ENCODE measurements at places on chromosomes 3 and 15.

DNA sequence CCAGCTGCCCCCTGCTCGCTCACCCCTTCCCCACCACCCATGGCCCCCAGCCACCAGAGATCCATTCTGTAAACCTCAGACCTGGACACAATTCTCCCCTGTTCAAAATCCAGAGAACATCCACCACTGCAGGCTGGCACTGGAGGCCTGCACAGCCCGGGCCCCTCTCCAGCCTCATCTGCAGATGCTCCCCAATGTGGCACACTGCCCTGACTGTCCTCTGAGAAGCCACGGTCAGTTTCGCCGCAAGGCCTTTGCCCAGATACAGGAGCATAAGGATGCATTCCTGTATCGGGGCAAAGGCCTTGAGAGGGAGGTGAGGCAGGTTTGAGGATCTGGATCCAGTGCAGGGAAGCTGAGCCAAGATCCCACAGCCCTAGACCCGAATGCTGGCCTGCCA, 175.4 kb upstream of the LINGO1 start:
- DNase-seq, result no peak

DNA sequence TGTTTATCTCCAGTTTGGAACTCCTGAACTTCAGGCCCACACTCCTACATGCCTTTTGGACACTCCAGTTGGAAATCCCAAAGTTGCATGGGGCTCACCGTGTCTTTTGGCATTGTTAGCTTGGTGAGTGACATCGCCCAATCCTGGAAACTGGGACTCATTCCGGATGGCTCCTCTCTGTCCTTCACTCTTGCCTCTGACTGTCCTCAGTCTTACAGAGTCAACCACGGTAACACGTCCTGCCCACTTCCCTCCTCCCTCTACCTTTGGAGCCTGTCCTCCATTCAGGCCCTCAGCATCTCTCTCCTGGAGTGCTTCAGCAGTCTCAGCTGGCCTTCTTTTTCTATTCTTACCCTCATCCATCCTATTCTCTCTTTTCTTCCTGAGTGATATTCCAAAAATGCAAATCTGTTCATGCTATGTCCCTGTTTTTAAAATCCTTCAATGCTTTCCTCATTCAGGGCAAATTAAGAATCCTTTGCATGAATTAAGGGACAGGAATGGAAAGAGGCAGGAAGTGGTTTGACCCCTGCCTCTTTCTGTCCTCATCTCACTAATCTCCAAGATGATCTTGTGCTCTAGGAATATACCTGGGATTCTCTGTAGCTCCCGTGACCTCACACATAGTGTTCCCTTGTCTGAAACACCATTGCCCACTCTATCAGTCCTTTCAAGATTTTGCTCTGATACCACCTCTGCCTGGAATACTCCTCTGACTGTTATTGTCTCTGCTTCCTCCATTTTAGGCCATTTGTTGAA, 42.5 kb downstream of the LPP start:
- DNase-seq, result no peak

- no peak for DNase-seq
Measured at GRCh38 chr15:95278532-95279245, 1047.3 kb downstream of the MCTP2 start.

DNA sequence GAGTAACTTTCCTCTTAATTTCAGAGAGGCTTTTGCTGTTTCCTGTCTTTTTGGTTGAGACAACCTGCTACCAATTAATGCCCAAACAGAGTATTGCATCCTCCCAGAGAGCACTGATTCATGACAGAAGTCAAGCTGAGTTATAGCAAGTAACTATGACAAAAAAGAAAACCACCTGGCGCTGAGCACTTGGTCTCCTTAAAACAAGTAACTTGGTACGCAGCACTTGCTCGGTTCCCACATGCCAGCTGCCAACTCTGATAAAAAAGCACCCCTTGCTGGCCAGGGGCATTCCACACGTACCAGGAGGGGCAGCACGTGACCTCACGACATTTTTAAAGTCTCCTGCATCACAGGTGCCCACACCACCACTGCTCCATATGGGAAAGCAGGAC, 13.5 kb upstream of the MYO5C start:
- DNase-seq, result no peak

GRCh38 chr3:156782319-156782718, 43.8 kb upstream of the LEKR1 start:
- DNase-seq, result no peak

DNA sequence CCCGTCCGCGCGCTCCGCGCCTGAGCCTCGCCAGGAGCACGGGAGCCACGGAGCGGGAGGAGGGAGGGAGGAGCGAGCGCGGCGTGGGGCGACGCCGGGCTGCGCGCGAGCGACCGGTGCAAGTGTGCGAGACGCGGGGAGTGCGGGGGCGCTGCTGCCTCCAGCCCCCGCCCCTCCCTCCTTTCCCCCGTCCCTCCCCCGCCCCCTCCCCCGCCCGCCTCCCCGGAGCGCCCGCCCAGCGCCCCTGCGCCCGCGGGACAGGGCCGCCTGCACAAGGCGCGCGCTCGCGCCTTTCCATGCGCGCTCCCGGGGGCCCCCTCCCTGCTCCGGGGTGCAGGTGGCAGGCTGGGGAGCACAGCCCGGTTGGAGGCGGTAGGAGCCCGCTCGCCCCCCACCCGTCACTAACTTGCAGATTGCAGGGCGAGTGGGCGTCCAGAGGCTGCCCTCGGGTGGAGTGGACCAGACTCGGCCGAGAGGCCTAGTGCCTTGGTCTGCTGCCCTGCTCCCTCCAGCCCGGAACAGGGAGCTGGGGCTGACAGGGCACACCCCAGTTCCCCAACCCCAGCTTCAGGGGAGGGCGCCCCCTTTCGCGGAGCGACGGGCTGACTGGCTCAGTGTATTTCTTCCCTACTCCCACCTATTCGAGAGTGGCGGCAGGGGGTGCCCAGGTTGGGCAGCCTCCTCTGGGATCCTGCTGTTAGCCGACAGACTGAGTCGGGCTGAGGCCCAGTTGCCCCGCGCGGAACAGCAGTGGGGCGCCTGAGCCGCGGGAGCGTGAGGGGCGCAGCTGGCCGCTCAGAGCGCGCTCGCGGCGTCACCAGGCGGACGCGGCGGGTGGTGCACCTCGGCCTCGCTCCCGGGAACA, at the start of gene WNT7A:
WNT7A (minus strand) TSS at position 126 of the 865 bp plus-strand sequence. CDS start 255 bp downstream, outside the sequence.
- peak; percentile 72 for DNase-seq

DNA sequence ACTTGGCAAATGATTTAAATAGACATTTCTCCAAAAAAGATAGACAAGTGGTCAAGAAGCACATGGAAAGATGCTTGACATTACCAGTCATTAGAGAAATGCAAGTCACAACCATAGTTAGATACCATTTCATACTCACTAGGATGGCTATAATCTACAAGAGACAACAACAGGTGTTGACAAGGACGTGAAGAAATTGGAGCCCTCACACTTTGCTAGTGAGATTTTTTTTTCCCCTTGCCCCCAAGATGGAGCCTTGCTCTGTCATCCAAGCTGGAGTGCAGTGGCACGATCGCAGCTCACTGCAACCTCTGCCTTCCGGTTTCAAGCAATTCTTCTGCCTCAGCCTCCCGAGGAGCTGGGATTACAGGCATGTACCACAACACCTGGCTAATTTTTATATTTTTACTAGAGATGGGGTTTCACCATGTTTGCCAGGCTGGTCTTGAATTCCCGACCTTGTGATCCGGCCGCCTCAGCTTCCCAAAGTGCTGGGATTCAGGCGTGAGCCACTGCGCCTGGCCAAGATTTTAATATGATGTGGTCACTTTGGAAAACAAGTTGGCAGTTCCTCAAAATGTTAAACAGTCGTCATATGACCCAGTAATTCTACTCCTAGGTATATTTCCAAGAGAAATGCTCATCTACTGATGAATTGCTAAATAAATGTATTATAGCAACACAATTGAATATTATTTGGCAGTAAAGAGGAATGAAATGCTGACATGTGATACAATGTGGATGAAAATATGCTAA, 103.3 kb downstream of the ATG7 start:
- DNase-seq, result no peak

DNA sequence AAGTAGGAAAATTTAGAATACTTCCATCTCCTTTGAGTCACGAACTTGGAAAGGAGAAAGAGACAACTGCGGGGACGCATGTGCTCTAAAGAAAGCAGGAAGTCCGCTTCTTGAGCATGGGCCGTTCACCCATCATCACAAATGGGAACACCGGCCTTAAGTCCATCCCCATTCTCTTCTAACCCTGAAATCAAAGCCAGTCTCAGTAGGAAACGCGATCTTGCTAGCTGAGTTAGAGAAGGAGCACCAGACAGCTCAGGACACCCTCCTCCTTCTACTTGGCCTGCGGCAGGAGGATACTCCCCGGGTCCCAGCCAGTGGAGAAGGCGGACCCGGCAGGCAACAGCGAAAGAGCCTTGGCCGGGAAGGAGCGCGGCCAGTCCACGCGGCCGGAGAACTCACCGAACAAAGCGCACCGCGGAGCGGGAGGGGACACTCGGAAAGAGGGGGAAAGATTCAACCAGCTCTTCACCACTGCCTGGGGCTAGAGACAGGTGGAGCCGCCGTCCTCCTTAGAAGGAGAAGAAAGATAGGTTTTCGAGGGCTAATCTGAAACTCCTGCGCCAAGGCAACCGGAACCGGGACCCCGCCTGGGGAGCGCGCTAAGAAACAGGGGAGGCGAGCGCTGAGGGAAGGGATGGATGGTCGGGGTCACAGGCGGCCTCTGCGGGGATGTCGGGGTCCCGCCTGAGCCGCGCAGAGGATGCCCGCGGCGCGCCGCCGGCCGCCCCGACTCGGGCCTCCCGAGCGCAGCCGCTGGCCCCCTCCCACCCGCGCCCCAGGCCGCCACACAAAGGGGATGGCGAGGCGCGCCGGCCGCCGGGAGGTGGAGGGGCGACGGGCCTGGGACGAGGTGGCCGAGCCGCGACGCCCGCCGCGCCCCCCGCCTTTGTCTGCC, 818 bp downstream of the SLC4A7 start:
- DNase-seq, result peak; percentile 72

- no peak for DNase-seq
Measured at GRCh38 chr15:42050484-42051255, 29.8 kb upstream of the PLA2G4E start.

GRCh38 chr3:19734453-19734852, 199.6 kb downstream of the EFHB start:
- no peak for DNase-seq

GRCh38 chr3:186170516-186170915, 61.6 kb upstream of the ETV5 start:
- no peak for DNase-seq

DNA sequence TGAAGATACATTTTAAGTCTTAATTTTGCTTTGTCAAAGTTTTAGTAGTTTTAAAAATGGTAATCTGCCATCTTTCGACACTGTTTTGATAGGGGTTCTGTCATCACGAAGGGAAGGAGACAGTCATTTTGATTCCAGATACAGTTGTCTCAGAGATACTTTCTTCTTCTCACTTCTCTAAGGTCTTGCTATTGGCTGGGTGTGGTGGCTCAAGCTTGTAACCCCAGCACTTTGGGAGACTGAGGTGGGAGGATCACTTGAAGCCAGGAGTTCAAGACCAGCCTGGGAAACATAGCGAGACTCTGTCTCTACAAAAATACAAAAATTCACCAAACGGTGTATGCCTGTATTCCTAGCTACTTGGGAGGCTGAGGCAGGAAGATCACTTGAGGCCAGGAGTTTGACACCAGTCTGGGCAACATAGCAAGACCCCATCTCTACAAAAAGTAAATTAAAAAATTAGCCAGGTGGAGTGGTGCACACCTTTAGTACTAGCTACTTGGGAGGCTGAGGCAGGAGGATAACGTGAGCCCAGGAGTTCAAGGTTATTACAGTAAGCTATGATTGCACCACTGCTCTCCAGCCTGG, 3.3 kb downstream of the RAB8B start:
- no peak for DNase-seq
